GM23248 (cell line): ENCODE measurements at places on chromosomes 3 and 15.

- no peak for DNase-seq
Measured at GRCh38 chr3:108345492-108346205, 49.3 kb downstream of the HHLA2 start.

GRCh38 chr3:138063416-138063815 is 52.0 kb downstream of the DZIP1L start:
- DNase-seq: no peak

- DNase-seq: no peak
Measured at GRCh38 chr3:166917437-166917836, 462.7 kb downstream of the ZBBX start.

- DNase-seq: no peak
Measured at GRCh38 chr3:189204937-189205336, 33.2 kb downstream of the TPRG1 start.

GRCh38 chr3:162171970-162172369 is 675.4 kb downstream of the OTOL1 start:
- no peak for DNase-seq

GRCh38 chr3:165883863-165884478 is 46.7 kb upstream of the BCHE start:
- no peak for DNase-seq

DNA sequence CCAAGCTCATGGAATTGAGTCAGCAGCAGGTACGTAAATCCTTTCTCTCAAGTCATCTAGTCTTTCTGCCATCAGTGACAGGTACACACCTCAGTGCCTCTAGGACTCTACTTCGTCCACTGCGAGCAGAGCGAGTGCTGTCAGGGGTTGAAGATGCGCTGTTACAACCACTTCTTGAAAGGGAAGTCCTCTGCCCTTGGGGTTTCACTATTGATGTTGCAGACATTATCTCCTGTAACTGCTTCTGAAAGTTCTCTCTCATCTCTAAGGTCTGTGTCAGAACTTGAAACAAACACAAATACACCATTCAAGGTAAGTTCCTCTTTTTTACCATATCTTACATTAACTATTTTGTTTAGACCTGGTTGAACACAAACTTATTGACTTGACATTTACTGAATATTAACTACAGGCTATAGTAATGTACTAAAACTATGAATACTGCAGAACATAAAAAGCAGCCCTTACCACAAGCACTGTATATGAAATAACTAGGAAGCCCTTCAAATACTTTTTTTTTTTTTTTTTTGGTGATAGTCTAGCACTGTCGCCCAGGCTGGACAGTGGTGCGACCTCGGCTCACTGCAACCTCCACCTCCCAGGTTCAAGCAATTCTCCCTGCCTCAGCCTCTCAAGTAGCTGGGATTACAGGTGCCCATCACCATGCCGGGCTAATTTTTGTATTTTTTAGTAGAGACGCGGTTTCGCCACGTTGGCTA is 41.5 kb downstream of the TOPBP1 start:
- no peak for DNase-seq

GRCh38 chr3:46252980-46253379 is 10.7 kb downstream of the CCR3 start:
- DNase-seq: no peak

GRCh38 chr3:119120480-119120879 is 25.5 kb upstream of the TEX55 start:
- no peak for DNase-seq

- DNase-seq: no peak
Measured at GRCh38 chr3:42106646-42107045, 15.5 kb downstream of the TRAK1 start.

DNA sequence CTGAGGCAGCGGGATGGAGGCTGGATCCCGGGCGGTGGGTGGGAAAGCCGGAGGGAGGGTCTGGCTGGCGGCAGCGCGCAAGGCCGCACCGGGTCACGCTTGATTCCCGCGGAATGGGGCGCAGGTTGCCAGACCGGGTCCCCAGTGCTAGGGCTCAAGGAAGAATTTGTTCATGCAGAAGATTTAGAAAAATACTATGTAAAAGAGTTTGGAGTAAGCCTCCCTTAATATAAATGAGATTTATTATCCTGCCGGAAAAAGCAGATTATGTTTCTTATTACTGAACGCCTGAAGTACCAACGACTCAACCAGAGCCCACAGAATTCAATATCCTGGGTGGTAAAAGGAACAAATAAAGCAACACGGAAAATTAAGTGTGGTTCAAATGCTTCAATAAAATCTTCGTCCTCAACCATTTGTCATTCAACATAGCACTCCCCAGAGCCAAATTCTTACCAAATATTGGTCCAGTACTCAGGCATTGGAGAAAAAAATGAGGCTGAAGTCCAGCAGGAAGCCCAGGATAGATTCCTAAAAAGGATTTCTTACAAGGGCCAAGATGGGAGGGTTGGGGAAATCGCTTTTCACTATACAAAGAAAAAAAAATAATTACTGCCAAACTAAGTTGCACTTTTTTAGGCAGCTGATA is 1.2 kb upstream of the ZBTB20 start:
- peak; percentile 57 for DNase-seq
